ENCODE measurements at places on chromosomes 4 and X. TPM values are rescaled to one million over a fixed set of nuclear protein-coding genes. Genes with fewer than 3 reads are reported as not detected.

Gene NHS
- total RNA-seq: 0.14 TPM

Gene DGAT2L6
- total RNA-seq: not detected

Gene TCEAL5
- total RNA-seq: not detected

Gene CCDC120
- 0.85 TPM for total RNA-seq

Gene UBA6
- 262 TPM for total RNA-seq

Gene PCDH7
- 0.28 TPM for total RNA-seq

Gene RTL9
- not detected for total RNA-seq

Gene VSIG4
- total RNA-seq: not detected

Gene ATOH1
- total RNA-seq: not detected

Gene TMEM144
- total RNA-seq: 3.2 TPM

Gene EVC2
- 8.7 TPM for total RNA-seq

Gene ATP1B4
- total RNA-seq: not detected

Gene SLC16A2
- 0.70 TPM for total RNA-seq

Gene ARAP2
- 0.23 TPM for total RNA-seq
